Activated naive CD8-positive, alpha-beta T cell treated with anti-CD3 and anti-CD28 coated beads, Interleukin-2, amount 10 ng/mL, durations not matched to agents 7 days and 5 days (primary cell): ENCODE measurements at places on chromosomes 2 and 18.
A peak's percentile ranks its signal among the peaks of the same experiment; 100 is the strongest.

GRCh38 chr2:10686176-10686730 lies 3.5 kb downstream of the NOL10 start:
- H3K36me3 ChIP-seq: peaks cover 4% of the 10 kb centered on the region
- no peak overlapping the region for H3K27ac ChIP-seq
- no peak overlapping the region for H3K4me3 ChIP-seq
- no peak for DNase-seq
- H3K27me3 ChIP-seq: no peaks in the 10 kb centered on the region

- no peak overlapping the region for H3K4me3 ChIP-seq
- H3K27me3 ChIP-seq: no peaks in the 10 kb centered on the region
- no peaks in the 10 kb centered on the region for H3K36me3 ChIP-seq
- H3K4me1 ChIP-seq: no peaks in the 10 kb centered on the region
- H3K27ac ChIP-seq: no peak overlapping the region
Measured at GRCh38 chr18:56038171-56039030, 450.4 kb upstream of the TCF4 start.

DNA sequence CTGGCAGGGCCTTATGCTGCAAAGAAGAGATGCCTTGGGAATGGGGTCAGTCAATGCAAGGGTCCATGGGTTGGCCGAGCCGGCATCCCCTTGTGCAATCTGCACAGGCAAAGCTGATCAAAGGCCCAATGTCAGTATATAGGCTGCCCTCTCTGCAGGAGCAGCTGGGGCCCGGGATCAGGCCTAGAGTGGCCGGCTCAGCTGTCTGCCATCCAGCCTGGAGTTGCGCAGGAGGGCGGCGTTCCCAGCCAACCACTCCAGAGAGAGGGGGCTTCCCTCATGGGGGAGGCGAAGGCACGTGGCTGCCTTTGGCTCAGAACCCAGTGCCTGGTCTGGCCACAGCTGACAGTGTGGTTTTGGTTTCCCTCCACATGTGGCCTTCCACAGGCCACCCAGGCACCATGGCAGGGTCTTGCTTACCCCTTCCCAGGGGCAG lies 3.9 kb downstream of the INPP5D start:
- peaks cover 38% of the 10 kb centered on the region for H3K4me1 ChIP-seq
- peaks cover 43% of the 10 kb centered on the region for H3K36me3 ChIP-seq
- DNase-seq: no peak
- H3K27me3 ChIP-seq: no peaks in the 10 kb centered on the region
- peak overlapping the region; percentile 99 for H3K27ac ChIP-seq

GRCh38 chr2:46876741-46877384 lies 38.7 kb downstream of the MCFD2 start:
- H3K4me3 ChIP-seq: no peak overlapping the region
- H3K4me1 ChIP-seq: no peaks in the 10 kb centered on the region
- H3K27me3 ChIP-seq: no peaks in the 10 kb centered on the region

GRCh38 chr18:47683774-47684173 lies 246.7 kb downstream of the SMAD2 start:
- H3K4me1 ChIP-seq: no peaks in the 10 kb centered on the region
- H3K36me3 ChIP-seq: no peaks in the 10 kb centered on the region
- no peak overlapping the region for H3K4me3 ChIP-seq
- no peak for DNase-seq

- no peaks in the 10 kb centered on the region for H3K4me1 ChIP-seq
- peaks cover 2% of the 10 kb centered on the region for H3K27me3 ChIP-seq
- no peak overlapping the region for H3K4me3 ChIP-seq
- no peak for DNase-seq
- H3K27ac ChIP-seq: no peak overlapping the region
Measured at GRCh38 chr2:1830936-1831619, 86.8 kb upstream of the PXDN start.

GRCh38 chr18:61274416-61274960 lies 58.7 kb upstream of the CDH20 start:
- H3K36me3 ChIP-seq: no peaks in the 10 kb centered on the region

DNA sequence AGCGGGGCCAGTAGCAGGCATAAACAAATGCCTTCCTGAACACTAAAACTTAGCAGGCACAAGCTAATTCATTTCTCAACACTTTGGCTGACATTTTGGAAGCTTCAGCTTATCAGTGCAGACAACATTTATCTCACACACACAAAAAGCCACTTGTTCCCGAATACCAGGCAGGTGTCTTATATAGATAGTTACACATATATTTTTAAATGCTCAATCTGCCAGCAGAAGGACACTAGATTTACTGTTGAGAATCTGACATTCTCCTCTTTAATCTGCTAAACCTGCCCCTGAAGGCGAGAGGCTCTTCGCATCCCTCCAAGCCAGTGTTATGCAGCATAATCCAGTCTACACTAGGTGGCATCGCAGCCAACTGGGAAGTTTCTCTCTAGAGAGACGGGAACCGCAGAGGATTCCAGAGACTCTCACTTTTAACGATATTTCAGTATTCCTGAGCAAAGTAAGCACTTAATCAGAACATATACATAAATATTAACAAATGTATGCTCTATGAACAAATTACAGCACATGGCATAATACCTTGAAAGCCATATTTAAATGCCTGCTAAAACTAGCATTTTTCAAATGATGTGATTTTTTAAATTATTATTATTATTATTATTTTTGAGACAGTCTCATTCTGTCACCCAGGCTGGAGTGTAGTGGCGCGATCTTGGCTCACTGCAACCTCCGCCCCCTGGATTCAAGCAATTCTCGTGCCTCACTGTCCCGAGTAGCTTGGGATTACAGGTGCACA lies 90.2 kb upstream of the SCG2 start:
- DNase-seq: no peak
- no peaks in the 10 kb centered on the region for H3K4me1 ChIP-seq
- no peak overlapping the region for H3K27ac ChIP-seq
- H3K27me3 ChIP-seq: peaks cover 13% of the 10 kb centered on the region

DNA sequence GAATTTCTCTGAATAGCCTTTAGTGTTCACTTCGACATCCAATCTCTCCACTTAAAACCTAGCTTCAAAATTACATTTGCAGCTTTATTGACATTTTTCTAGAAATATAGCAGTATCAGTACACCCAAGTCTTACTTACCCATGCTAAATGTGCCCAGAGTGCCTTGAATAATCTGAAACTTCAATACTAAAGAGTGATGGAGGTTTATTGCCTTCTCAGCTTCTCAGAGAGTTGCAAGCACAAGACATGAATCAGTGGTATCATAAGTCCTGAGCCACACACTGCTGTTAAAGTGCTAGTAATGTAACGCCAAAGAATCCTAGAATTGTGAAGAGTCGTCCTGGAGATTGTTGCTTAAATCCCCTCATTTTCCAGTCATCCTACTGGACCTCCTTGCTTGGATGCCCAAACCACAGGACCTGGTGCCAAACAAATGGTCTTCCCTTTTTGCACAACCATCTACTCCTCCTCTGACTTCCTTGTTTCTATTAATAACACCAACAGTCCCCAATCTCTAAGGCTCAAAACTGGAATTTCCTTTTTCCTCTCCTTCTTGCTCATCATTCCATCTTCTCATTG lies 83.2 kb upstream of the SPATS2L start:
- no peaks in the 10 kb centered on the region for H3K36me3 ChIP-seq
- no peak overlapping the region for H3K27ac ChIP-seq
- H3K4me3 ChIP-seq: no peak overlapping the region
- H3K27me3 ChIP-seq: peaks cover 21% of the 10 kb centered on the region
- no peaks in the 10 kb centered on the region for H3K4me1 ChIP-seq

GRCh38 chr2:54549917-54550518 lies 93.9 kb downstream of the SPTBN1 start:
- H3K27me3 ChIP-seq: peaks cover 2% of the 10 kb centered on the region
- peaks cover 17% of the 10 kb centered on the region for H3K4me1 ChIP-seq
- no peak for DNase-seq
- no peak overlapping the region for H3K4me3 ChIP-seq
- peaks cover 2% of the 10 kb centered on the region for H3K36me3 ChIP-seq
- no peak overlapping the region for H3K27ac ChIP-seq

GRCh38 chr2:121698318-121698930 lies 38.3 kb downstream of the NIFK start:
- no peak for DNase-seq
- peak overlapping the region; percentile 62 for H3K27ac ChIP-seq
- peaks cover 46% of the 10 kb centered on the region for H3K4me1 ChIP-seq

DNA sequence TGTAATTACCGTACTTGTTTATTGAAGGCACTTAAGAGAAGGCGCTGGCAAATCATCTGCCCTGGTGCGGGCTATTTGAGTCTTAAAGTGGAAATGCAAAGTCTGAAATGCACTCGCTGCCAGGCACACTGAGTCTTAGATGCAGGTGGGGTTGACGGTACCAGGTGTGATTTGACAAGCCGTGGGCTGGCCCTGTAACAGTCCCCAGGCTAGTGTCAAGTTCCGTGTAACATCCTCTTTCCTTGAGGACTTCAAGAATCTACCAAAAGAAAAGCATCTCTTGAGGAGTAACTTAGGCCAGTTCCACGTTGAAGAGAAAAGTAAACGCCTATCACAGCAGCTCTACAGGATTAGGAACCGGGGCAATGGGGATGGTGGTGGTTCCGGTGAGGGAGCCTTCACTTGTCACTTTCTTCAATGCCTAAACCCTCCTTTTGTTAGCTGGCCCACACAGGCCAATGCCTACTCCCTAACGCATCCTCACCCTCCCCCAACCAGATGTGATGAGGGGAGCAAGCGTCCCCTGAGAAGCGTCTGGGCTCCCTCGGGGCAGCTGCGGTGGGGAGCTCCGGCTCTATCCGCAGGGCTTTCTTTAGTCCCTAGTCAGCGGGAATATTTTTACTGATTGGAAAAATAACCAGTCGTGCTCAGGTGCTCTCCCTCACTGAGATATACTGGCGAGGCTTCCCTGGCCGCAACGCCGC lies 1.5 kb upstream of the UGP2 start:
- peaks cover 27% of the 10 kb centered on the region for H3K36me3 ChIP-seq
- DNase-seq: no peak
- H3K4me1 ChIP-seq: peaks cover 26% of the 10 kb centered on the region
- peak overlapping the region; percentile 98 for H3K27ac ChIP-seq
- H3K27me3 ChIP-seq: peaks cover 2% of the 10 kb centered on the region

- no peaks in the 10 kb centered on the region for H3K27me3 ChIP-seq
- no peak for DNase-seq
- no peak overlapping the region for H3K27ac ChIP-seq
- no peaks in the 10 kb centered on the region for H3K4me1 ChIP-seq
- H3K4me3 ChIP-seq: no peak overlapping the region
Measured at GRCh38 chr2:104078431-104079157, 775.3 kb upstream of the POU3F3 start.

GRCh38 chr2:158762336-158762735 lies 32.8 kb upstream of the DAPL1 start:
- H3K4me3 ChIP-seq: no peak overlapping the region
- H3K36me3 ChIP-seq: no peaks in the 10 kb centered on the region
- peaks cover 4% of the 10 kb centered on the region for H3K27me3 ChIP-seq
- no peak for DNase-seq

DNA sequence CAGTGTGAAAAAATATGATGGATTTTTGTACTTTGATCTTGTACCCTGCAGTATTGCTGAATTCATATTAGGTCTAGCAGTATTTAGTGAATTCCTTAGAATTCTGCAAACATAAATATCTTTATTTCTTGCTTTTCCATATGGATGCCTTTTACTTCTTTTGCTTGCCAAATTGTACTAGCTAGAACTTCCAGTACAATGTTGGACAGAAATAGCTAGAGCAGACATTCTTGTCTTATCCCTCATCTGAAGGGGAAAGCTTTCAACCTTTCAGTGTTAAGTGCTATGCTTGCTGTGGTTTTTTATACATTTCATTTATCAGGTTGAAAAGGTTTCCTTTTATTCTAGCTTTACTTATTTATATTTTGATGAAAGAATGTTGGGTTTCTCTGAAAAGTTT lies 1321.9 kb upstream of the CHAC2 start:
- H3K4me1 ChIP-seq: no peaks in the 10 kb centered on the region
- no peak overlapping the region for H3K27ac ChIP-seq
- no peak for DNase-seq

DNA sequence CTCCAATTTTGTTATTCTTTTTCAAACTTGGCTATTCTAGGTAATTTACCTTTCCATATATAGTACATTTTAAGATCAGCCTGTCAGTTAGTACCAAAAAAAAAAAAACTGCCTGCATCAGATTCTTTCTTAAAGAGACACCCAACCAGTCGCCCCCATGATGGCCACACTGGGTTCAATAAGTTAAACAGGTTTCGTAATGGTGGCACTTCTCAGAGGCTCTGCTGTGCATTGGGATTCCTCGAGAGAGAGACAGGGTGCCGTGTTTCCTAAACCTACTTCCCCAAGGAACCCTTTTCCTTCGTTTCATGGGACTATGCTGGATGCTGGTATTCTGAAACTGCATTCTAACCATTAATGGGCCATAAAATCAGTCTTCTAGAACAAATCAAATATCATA lies 37.4 kb downstream of the MYO7B start:
- H3K36me3 ChIP-seq: peaks cover 3% of the 10 kb centered on the region
- H3K27ac ChIP-seq: no peak overlapping the region

- no peaks in the 10 kb centered on the region for H3K4me1 ChIP-seq
- no peak overlapping the region for H3K4me3 ChIP-seq
- H3K36me3 ChIP-seq: no peaks in the 10 kb centered on the region
- DNase-seq: no peak
- H3K27ac ChIP-seq: peak overlapping the region; percentile 57
- H3K27me3 ChIP-seq: peaks cover 11% of the 10 kb centered on the region
Measured at GRCh38 chr18:79857082-79857671, 59.4 kb downstream of the KCNG2 start.

DNA sequence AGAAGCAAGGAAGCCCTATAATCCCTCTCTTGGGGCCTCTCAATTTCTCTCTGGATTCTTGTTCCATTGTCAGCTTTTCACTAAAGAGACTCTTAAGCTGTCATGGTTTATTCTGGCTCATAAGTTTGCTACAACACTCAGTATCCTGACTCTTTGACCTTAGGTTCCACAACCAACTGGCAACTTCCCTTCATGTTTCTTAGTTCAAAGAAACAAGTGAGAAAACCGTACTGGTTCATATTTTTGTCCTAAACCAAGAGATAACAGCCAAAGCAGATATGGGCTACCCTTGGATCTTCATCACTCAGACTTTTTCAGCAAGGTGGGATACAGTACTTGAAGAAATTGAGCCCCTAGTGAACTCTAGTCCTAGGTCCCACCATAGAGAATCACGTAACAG lies 109.9 kb upstream of the CRIM1 start:
- no peak for DNase-seq
- peaks cover 32% of the 10 kb centered on the region for H3K36me3 ChIP-seq
- H3K4me1 ChIP-seq: peaks cover 67% of the 10 kb centered on the region
- H3K27ac ChIP-seq: peak overlapping the region; percentile 85
- peak overlapping the region; percentile 61 for H3K4me3 ChIP-seq

DNA sequence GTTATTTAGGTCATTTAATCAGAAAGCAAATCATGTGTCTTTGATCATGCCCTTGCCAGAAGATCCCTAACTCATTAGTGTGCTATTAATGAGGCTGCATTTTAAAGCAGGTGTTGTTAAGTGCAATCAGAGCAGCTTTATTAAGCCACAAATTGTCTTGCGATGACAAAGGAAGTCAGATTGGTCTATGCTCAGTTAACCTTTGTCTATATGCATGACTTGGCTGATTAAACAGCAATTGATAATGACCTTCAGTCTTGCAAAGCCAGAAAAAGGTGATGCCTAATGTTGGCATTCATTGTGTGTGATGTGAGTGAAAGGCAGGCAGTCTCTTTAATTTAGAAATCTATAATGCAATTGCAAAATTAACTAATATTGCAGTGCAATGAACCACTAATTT lies 166.9 kb downstream of the RND3 start:
- DNase-seq: no peak
- H3K4me3 ChIP-seq: no peak overlapping the region
- H3K27ac ChIP-seq: no peak overlapping the region
- no peaks in the 10 kb centered on the region for H3K4me1 ChIP-seq
